ENCODE measurements at places on chromosomes 7 and 10. TPM values are rescaled to one million over a fixed set of nuclear protein-coding genes. Genes with fewer than 3 reads are reported as not detected.

- DNase-seq: no peak
Observed at GRCh38 chr10:4214908-4215307, 429.9 kb upstream of the KLF6 start.

DNA sequence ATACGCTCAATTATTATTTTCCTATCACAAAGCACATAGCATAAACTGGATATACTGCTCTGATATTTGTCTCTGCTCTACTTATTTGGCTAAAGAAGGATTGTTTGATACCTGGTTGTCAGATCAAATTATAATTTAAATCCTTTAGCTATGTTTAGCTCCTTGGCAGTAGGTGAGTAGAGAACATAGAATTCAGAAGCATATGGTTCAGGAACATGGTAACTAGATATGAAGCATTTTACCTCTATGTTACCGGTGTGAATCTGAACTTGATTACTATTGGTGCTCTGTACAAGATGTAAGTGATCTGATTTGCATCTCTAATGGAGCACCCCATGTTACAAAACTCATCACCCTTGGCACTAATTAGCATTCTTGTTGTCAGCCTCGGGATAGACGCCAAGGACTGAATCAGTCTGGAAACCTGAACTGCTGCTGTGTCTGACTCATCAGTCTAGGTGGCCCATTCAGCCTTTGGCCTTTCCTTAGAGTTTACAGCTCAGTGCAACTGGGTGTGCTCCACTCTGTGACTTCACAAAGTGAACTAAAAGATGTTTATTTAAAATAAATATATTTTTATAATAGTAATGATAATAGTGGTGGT lies 12.3 kb upstream of the MYPN start:
- peak; percentile 37 for DNase-seq

DNA sequence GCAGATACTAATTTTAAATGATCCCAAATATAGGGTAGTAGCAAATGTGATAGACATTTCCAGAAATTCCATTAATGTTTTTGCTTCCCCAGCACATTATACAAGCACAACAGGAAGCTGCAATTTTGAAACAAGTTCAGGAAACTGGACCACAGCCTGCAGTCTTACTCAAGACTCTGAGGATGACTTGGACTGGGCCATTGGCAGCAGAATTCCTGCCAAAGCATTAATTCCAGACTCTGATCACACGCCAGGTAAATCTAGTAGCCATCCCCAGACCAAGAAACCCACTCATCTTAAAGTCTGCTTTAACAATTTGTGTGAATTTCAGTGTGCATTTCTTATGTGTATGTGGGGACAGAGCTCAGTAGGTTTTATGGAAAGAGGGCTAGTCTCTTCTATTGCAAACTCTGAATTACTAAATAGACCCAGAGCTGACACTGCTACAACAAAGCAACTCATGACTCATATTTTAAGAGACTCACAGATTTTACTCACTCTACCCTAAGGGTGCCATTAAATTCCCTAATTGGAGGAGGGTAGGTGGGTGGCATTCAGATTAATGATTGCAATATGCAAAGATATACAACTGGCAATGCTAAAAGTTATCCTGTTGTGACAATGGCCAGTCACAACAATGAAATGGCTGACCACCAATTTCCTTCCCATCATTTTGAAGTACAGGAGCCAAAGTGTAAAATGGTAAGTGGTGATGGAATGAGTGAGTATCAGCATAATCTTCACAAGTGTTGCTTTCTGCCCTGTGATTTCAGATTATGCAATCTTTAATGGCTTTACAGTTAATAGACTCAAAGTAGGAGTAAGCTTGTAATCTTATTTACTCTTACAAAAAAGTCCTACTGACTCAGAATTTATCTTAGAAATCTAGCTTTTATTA lies 317.6 kb upstream of the PLXDC2 start:
- DNase-seq: no peak

- no peak for DNase-seq
Observed at GRCh38 chr10:124741922-124742412, 2.2 kb downstream of the FAM53B start.

Gene CLCN1
- 1.9 TPM for total RNA-seq

Gene SSC4D
- 1.6 TPM for total RNA-seq

Data from Caco-2 (cell line).